EL (cell line): ENCODE measurements at places on chromosomes 1 and 21.

- no peak for DNase-seq
Observed at GRCh38 chr1:152622803-152623202, at the start of gene LCE3A. LCE3A (minus strand) TSS chr1:152623103; CDS start chr1:152623103, 0 bp downstream.

GRCh38 chr1:42933610-42934491 lies 24.8 kb downstream of the SLC2A1 start:
- no peak for DNase-seq

- peak; percentile 94 for DNase-seq
Observed at GRCh38 chr1:161706482-161707347, at the start of gene FCRLA. FCRLA (plus strand) TSS chr1:161707229; CDS start chr1:161707265, 36 bp downstream.

- DNase-seq: no peak
Observed at GRCh38 chr1:55650444-55650843, 435.3 kb upstream of the USP24 start.

DNA sequence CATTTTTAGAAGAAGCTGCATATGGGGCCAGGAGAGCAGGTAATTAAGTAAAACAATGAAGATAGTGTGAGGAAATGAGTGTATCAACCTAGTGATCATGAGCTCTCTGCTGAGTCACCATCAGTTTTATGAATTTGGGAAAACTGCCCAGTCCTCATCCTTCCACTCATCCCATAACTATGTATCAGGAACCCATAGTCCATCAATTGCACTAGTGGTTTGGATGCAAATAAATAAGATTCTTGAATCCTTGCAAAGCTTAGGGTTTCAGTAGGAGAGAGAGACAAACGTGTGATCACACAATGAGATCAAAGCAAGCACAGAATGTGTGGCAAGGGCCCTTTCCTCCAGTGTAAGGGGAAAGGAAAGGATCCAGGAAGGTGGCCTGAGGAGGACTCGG lies 145.6 kb downstream of the ZZZ3 start:
- DNase-seq: peak; percentile 98

DNA sequence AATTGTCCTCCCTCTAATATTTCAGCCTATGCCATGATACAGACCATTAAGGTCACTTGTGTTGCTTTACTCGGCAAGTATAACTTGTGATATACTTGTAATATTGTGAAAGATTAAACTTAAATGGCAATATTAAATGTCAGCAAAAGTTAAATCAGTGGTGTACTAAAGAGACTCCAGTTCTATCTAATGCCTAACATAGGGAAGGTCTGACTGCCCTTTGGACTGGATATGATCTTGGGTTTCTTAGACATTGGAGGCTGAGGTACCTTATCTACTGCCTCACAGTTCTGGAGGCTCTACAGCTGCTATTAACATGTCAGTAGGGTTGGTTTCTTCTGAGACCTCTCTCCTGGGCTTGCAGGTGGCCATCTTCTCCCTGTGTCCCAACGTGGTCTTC lies 89.9 kb downstream of the MT1HL1 start:
- no peak for DNase-seq

- peak; percentile 80 for DNase-seq
Observed at GRCh38 chr1:182185842-182186756, 124.6 kb upstream of the ZNF648 start.

DNA sequence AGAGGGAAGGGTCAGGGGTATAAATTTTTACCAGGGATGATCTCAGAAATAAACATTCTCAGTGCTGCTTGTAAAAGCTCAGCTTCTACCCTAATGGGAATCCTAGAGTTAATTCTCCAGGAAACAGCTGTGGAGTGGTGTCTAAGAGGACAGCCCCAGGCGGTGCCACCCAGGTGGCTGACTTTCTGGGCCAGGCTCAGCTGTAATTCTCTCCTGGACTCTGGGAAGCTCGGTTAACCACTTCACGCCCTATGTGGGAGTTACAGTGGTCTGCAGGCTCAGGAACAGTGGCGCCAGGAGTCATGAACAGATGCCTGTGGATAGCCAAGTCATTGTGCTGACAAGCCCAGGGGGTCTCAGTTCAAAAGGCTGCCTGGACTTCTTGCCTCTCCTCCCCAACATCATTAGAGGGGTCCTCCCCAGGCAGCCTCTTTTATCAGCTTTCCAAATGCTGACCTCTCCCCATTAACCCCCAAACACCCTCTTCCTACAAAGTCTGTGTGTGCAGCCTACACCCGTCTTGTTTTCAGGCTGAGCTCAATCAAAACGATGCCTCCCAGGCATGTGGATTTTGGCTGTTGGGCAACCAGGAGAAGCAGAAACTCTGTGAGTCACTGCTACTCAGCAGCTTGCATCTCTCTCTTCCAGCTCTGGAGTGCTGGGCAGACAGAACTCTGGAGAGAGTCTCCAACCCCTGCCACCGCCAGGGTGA lies 1.2 kb downstream of the HHIPL2 start:
- peak; percentile 90 for DNase-seq

DNA sequence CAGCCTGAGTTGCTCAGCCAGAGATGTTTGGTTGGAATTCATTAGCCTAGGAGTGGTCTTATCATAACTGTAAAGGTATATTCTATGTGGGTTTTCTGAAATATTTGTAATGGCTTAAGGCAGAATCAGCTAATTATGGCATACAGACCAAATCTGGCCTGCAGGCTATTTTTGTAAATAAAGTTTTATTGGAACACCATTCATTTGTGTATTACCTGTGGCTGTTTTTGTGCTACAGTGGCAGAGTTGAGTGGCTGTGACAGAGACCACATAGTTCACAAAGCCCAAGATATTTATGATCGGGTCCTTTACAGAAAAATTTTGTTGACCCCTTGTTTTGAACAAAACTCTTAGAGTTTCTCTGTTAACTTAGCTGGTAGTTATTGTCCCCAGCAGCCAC lies 7.4 kb upstream of the DDOST start:
- no peak for DNase-seq

- DNase-seq: no peak
Observed at GRCh38 chr1:73097917-73098316, 815.6 kb upstream of the NEGR1 start.

DNA sequence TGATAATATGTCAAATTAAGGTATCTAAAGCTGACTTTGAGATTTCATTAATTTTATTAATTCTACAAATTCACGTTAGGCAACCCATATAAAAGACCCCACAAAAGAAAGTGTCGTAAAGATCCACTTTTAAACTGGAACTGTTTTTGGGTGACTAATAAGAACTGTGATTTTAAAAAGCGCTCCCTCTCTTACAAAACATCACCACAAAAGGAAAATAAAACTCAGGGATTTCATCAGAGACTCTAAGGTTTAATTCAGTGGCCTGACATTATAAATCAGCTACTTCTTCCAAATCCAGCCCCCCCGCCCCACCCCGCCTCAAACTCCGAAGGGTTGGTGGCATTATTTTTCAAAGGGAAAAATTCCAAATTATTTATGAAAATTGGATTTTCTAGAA lies 2.7 kb downstream of the COL24A1 start:
- no peak for DNase-seq

GRCh38 chr1:58618303-58618702 lies 41.3 kb upstream of the TACSTD2 start:
- peak; percentile 96 for DNase-seq

DNA sequence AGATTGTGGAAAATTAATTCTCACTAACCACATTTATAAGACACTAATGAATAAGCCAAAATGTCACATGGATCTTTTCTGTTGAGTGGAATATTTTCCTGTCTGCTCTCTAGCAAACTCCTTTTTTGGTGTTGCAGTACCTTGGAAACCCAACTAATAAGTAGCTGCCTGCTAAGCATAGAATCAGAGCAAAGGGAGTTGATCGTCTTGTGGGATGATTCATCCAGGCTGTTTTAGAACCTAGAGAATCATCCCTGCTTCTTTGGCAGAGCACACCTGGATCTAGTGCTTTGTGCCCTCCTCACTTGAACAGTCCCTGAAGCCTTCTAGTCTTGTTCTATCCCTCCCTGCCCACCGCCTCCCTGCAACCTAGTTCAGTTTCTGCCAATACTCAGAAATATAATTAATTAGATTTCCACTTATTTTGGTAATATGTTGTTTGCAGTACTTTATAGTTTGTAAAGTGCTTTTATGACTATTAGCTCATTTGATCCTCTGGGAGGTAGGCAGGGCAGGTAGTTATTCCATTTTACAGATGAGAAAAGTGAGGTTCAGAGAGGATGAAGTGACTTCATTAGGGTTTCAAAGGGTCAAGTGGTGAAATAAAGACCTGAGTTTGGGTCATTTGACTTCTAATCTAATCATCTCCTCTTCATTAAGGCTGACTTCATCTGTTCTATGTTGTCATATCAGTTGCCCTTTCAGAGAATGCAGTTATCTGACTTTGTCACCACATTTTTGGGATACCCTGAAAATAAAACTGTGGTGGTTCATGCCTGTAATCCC lies 2.5 kb downstream of the AGO4 start:
- DNase-seq: peak; percentile 7

GRCh38 chr1:203638103-203638475 lies 11.5 kb downstream of the ATP2B4 start:
- DNase-seq: no peak

- DNase-seq: no peak
Observed at GRCh38 chr21:25931765-25932164, 197.0 kb downstream of the GABPA start.

DNA sequence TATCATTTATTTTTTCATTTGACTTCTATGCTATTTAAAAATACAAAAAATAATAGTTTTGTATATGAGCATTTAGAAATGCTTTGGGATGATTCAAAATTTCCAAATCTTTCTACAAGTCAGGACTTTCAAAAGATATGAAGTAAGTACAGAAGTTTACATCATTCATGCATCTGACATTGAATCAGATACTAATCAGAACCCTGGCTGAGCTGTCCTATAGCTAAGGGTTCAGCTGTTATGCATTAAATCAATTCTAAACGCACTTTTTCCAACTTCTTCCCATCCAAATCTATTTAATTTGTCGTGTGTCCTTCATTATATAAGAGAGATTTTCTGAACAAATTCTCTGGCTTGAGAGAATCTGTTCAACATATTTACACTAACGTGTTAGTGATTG lies 779.4 kb downstream of the LTN1 start:
- no peak for DNase-seq

DNA sequence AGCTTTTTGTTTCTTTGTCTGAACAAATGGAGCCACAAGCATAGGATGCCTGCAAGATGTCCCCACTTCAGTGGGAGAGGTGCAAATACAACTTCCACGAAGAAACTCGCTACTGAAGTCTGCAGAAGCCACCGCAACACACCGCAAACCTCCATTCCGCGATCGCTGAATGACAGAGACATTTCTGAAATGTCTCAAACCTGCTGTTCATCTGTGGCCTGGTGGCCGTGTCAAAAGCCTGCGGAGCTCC lies 1.0 kb downstream of the TP53BP2 start:
- peak; percentile 37 for DNase-seq

GRCh38 chr21:39867198-39867650 lies at the start of gene PCP4:
PCP4 (plus strand) TSS chr21:39867438; CDS start chr21:39867502, 64 bp downstream.
- DNase-seq: peak; percentile 7

- no peak for DNase-seq
Observed at GRCh38 chr1:30899577-30900389, 8.8 kb downstream of the SDC3 start.

- DNase-seq: no peak
Observed at GRCh38 chr1:3803905-3804626, 7.8 kb upstream of the LRRC47 start.

- DNase-seq: no peak
Observed at GRCh38 chr1:183310753-183311479, 107.3 kb downstream of the NMNAT2 start.

DNA sequence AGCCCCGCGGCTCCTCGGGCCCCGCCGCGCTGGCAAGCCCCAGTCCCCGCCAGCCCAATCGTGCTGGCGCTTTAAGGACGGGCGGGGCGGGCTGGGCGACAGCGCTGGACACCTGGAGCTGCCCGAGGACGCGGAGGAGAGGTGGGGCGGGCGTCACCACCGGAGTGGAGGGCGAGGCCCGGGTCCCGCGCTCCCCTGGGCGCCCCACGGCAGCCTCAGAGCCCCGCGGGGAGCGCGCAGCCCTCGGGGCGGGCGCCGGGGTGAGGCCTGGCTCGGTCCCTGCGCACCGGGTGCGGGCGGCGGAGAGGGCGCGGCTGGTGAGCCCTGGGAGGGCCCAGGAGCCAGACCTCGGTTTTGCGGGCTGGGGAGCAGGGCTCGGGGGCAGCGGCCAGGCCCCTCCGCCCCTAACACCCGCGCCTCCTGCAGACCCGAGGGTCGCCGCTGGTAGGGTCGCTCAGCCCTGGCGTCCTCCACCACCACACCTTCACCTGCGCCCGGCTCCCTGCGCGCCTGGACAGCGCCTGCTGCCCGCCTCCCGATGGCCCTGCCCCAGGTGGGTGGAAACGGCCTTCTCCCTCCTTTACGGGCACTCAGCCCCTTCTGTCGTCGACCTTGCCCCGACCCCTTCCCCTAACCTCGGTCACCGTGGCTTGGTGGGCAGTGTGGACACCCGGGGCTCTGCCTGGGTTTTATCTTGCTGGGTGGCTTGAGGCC lies at the start of gene TMEM61:
TSS of gene TMEM61 (plus strand) at position 101 of the 714 bp plus-strand sequence. CDS start at position 539, 438 bp downstream.
- DNase-seq: no peak
